ENCODE measurements at places on chromosomes 12 and 14. TPM values are rescaled to one million over a fixed set of nuclear protein-coding genes. Genes with fewer than 3 reads are reported as not detected.

DNA sequence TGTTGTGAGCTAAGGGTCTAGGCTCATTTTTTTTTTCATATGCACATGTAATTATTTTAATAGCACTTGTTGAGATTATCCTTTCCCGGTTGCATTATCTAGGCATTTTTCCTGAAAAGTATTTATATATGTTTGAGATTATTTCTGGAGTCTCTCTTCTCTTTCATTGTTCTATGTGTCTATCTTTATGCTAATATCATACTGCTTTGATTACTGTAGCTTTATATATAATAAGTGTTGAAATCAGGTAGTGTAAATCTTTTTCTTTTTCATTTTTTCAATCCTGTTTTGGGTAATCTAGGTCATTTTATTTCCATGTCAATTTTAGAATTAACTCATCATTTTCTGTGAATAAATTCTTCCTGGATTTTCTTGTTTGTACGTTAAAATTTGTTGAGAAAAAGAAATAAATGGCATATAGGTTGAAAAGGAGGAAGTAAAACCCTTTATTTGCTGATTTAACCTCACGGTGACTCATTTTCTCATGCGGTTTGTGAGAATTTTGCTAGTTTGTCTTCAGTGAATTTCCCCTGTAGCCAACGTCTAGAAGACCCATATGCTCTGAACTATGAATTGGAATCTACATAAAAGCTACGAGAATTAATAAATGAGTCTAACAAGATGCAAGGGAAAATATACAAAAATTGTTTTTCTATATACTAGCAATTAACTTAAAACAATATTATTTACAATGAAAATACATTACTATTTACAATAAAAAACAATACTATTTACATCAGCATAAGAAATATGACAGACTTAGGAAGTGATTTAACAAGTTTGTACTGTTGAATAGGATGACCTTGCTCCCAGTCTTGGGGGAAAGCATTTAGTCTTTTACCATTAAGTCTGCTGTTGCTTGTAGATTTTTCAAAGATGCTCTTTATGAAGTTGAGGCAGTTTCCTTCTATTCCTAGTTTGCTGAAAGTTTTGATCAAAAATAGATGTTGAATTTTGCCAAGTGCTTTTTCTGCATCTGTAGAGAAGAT is 105.0 kb downstream of the SNAPC1 start:
- DNase-seq, result no peak
- H3K27me3 ChIP-seq, result no peaks in the 10 kb centered on the region
- no peak overlapping the region for H3K4me3 ChIP-seq
- no peak overlapping the region for H3K27ac ChIP-seq
- H3K4me1 ChIP-seq, result no peaks in the 10 kb centered on the region
- no peaks in the 10 kb centered on the region for H3K36me3 ChIP-seq

DNA sequence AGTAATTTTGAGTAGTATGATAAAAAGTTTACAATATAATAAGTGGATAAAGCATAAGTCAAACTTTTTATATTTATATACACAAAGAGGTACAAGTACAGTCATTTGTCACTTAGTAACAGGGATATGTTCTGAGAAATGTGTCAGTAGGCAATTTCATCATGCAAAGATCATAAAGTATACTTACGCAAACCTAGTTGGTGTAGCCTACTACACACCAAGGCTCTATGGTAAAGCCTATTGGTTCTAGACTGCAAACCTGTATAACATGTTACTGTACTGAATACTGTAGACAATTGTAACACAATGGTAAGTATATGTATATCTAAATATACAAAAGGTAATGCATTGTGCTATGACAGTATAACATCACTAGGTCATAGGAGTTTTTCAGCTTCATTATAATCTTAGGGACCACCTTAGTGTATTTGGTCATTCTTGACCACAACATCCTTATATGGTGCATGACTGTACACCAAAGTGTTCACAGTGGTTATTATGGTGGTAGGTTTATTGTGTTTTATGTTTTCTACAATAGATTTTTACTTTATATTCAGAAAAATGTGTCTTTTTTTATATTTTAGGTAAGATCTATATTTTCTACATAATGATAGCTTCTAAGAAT is 14.9 kb upstream of the SCFD1 start:
- DNase-seq, result no peak
- no peaks in the 10 kb centered on the region for H3K27me3 ChIP-seq
- H3K36me3 ChIP-seq, result peaks cover 37% of the 10 kb centered on the region
- no peaks in the 10 kb centered on the region for H3K4me1 ChIP-seq
- no peak overlapping the region for H3K4me3 ChIP-seq

DNA sequence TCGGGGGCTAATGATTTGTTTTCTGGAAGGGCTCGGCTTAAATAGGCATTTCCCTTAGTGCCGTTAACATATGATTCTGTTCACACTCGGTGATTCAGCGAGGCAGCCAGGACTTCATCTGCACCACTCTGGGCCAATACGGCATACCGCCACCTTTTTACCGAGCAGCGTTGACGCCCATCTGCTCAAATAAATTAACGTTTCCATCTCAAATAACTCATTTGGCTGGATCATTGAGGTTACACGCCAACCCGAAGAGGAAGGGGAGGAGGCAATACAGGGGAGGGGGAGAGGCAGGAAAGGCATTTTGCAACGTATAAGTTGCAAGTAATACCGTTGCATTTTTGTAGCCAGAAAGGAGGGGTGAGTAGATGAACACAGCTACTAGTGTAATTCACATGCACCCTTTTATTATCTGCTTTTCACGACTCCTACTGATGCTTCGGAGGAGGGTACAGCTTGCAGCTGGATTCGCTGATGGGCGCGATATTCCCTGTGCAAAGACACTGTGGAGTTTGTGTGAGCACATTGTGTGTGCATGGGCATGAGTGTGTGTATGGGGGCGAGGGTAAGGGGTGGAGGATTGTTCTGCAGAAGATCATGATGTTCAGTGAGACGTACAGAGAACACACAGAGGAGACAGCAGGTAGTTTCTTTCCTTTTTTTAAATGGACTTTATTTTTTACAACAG is 45.9 kb downstream of the MAP1LC3B2 start:
- H3K4me1 ChIP-seq, result peaks cover 38% of the 10 kb centered on the region
- no peaks in the 10 kb centered on the region for H3K36me3 ChIP-seq
- no peaks in the 10 kb centered on the region for H3K27me3 ChIP-seq
- peak overlapping the region; percentile 31 for H3K4me3 ChIP-seq
- H3K27ac ChIP-seq, result no peak overlapping the region
- DNase-seq, result no peak

DNA sequence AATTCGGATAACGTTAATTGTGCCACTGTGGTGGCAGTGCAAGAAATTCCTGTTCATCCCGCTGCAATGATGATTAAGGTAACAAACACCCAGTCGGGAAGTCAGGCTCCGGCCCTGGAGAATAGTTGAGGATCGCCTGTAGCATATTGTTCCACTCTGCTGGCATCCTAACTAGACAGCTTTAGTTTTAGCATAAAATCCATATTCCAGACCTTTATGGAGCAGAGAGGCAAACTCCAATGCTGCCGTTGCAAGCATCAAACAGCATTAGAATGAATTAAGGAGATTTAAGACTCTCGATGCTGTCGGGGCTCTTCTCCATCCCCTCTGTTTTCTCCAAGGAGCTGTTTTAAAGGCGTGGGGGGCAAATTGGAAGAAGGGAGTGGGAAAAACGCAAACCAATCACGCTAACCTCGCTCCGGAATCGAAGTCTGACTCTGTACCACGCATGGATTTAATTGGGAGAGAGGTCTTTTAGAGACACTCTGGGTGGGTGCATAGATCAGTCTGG is 660.4 kb downstream of the VRK1 start:
- H3K36me3 ChIP-seq, result no peaks in the 10 kb centered on the region
- no peak overlapping the region for H3K27ac ChIP-seq
- H3K27me3 ChIP-seq, result no peaks in the 10 kb centered on the region
- no peaks in the 10 kb centered on the region for H3K4me1 ChIP-seq

- H3K27ac ChIP-seq, result no peak overlapping the region
- no peak overlapping the region for H3K4me3 ChIP-seq
- DNase-seq, result no peak
- H3K27me3 ChIP-seq, result no peaks in the 10 kb centered on the region
- H3K36me3 ChIP-seq, result no peaks in the 10 kb centered on the region
Observed at GRCh38 chr12:62659453-62660295, 193.0 kb downstream of the MON2 start.

GRCh38 chr12:84077679-84078078 is 834.9 kb downstream of the SLC6A15 start:
- no peaks in the 10 kb centered on the region for H3K36me3 ChIP-seq
- H3K27ac ChIP-seq, result no peak overlapping the region
- no peaks in the 10 kb centered on the region for H3K4me1 ChIP-seq
- H3K4me3 ChIP-seq, result no peak overlapping the region

DNA sequence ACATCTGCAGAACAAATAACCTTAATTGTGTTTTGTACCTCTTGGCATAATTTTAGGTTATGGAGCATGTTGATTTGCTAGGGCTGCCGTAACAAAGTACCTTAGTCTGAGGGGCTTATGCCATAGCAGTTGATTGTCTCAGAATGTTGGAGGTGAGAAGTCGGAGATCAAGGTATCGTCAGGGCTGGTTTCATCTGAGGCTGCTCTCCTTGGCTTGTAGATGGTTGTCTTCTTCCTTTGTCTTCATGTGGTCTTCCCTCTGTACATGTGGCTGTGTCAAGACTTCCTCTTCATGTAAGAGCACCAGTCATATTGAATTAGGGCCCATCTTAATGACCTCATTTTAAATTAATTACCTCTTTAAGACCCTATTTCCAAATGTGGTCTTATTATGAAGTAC is 64.4 kb upstream of the PTHLH start:
- no peak overlapping the region for H3K4me3 ChIP-seq
- DNase-seq, result no peak
- no peaks in the 10 kb centered on the region for H3K36me3 ChIP-seq
- no peak overlapping the region for H3K27ac ChIP-seq
- no peaks in the 10 kb centered on the region for H3K27me3 ChIP-seq

- no peaks in the 10 kb centered on the region for H3K36me3 ChIP-seq
- H3K27me3 ChIP-seq, result no peaks in the 10 kb centered on the region
- DNase-seq, result no peak
Observed at GRCh38 chr14:24388474-24389179, 10.2 kb upstream of the NYNRIN start.

DNA sequence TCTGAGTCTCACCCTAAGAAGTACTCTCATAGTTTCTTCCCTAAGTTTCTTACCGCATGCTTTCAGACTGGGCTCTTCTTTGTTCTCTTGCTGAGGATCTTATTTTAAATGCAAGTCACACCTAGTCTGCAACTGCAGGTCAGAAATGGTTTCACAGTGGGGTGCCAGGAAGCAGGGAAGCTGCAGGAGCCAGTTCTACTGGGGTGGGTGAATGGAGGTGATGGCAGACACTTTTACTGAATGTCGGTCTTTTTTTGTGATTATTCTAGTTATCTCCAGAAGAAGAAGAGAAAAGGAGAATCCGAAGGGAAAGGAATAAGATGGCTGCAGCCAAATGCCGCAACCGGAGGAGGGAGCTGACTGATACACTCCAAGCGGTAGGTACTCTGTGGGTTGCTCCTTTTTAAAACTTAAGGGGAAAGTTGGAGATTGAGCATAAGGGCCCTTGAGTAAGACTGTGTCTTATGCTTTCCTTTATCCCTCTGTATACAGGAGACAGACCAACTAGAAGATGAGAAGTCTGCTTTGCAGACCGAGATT is 1.7 kb downstream of the FOS start:
- DNase-seq, result no peak
- peak overlapping the region; percentile 71 for H3K4me3 ChIP-seq
- peaks cover 44% of the 10 kb centered on the region for H3K4me1 ChIP-seq

DNA sequence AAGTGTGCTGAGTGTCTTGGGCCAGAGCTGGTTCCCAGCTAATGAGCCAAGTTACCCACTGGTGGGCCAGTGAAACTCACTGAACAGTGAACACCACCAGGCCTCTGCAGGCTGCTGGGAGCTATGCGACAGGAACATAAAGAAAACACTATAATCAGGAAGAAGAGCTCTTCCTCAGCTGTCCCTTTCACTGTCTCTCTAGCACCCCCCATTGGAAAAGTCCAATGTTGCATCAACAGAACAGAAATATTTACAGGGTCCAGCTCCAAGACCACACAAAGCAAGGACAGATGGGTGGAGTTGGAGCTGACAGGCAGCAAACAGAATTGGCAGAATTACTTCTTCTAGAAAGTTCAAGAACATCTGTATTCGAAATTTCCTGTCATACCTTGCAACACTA is 903.6 kb upstream of the TMEM132C start:
- no peak overlapping the region for H3K4me3 ChIP-seq
- no peak overlapping the region for H3K27ac ChIP-seq
- DNase-seq, result no peak
- no peaks in the 10 kb centered on the region for H3K27me3 ChIP-seq
- H3K4me1 ChIP-seq, result no peaks in the 10 kb centered on the region

GRCh38 chr12:42588524-42589464 is 752 bp downstream of the PRICKLE1 start:
- peak overlapping the region; percentile 39 for H3K27ac ChIP-seq
- H3K4me3 ChIP-seq, result peak overlapping the region; percentile 89
- H3K4me1 ChIP-seq, result peaks cover 14% of the 10 kb centered on the region
- no peaks in the 10 kb centered on the region for H3K27me3 ChIP-seq
- DNase-seq, result peak; percentile 12

DNA sequence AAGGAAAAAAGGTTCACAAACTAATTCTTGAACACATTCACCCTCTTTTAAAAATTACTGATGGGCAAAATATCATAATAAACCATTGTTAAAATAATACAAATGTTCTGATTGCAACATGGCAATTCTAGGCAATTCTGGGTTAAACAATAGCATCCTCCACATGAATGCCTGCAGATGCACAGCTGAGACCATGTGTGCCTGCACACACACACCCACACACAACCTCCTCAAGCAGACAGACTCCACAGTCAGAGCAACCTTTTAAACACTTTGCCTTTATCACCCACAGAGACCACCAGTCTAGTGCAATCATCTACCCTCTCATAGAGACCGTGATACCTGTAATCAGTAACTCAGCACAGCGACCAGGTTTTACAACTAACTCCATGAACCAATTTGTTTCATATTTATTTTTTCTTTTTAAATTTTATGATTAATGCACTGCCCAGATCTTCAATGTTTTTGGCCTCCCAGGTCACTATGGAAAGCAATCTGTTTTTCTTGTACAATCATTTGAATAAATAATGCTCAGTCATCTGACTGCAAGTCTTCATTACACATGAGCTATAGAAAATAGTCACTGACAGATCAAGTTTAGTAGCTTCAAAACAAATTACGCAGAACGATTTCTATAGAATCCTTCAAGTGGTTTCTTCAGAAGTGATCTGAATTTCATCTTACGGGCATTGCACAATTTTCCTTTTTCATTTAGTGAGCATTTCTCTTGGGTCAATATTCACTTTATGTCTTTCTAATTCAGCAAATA is 105.8 kb downstream of the PRKD1 start:
- no peaks in the 10 kb centered on the region for H3K27me3 ChIP-seq
- peaks cover 20% of the 10 kb centered on the region for H3K4me1 ChIP-seq
- no peak overlapping the region for H3K4me3 ChIP-seq
- no peaks in the 10 kb centered on the region for H3K36me3 ChIP-seq
- DNase-seq, result no peak
- H3K27ac ChIP-seq, result no peak overlapping the region

- no peaks in the 10 kb centered on the region for H3K4me1 ChIP-seq
- H3K4me3 ChIP-seq, result no peak overlapping the region
- H3K27ac ChIP-seq, result peak overlapping the region; percentile 76
- no peak for DNase-seq
Observed at GRCh38 chr12:101299346-101299745, 19.4 kb downstream of the UTP20 start.

- H3K27me3 ChIP-seq, result no peaks in the 10 kb centered on the region
- no peak overlapping the region for H3K27ac ChIP-seq
- H3K4me3 ChIP-seq, result no peak overlapping the region
- DNase-seq, result no peak
- H3K36me3 ChIP-seq, result no peaks in the 10 kb centered on the region
Observed at GRCh38 chr12:6038160-6038559, 86.3 kb downstream of the VWF start.

KIF26A gene
- total RNA-seq, result 3.6 TPM

INHBE gene
- total RNA-seq, result not detected

DTX3 gene
- 29.4 TPM for total RNA-seq

TCTN2 gene
- 7.2 TPM for total RNA-seq

KRT71 gene
- total RNA-seq, result not detected
